Thymus (tissue), 14 donors: ENCODE measurements at places on chromosomes 13 and 19.

DNA sequence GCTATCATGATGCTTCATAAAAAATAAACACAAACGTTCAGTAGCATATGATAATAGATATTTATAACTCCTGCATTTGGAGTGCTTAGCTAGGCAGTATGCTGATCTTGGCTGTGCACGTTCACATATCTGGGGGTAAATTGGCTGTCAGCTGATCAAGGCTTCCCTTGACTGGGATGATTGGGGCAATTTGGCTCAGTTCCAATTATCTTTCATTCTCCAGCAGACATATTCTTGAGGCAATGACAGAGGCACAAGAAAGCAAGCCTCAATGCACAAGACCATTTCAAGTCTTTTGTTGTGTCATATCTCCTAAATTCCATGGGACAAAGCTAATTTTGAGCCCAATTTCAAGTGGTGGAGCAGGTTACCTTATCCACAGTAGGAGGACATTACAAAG is 142.0 kb downstream of the DLEU7 start:
- no peak for DNase-seq

- DNase-seq: no peak
Observed at GRCh38 chr13:31090096-31090495, 71.6 kb downstream of the HSPH1 start.

GRCh38 chr19:31339411-31339810 is 9.8 kb downstream of the TSHZ3 start:
- no peak for DNase-seq

- peak; percentile 60 for DNase-seq
Observed at GRCh38 chr13:79522583-79522982, 41.6 kb downstream of the NDFIP2 start.

DNA sequence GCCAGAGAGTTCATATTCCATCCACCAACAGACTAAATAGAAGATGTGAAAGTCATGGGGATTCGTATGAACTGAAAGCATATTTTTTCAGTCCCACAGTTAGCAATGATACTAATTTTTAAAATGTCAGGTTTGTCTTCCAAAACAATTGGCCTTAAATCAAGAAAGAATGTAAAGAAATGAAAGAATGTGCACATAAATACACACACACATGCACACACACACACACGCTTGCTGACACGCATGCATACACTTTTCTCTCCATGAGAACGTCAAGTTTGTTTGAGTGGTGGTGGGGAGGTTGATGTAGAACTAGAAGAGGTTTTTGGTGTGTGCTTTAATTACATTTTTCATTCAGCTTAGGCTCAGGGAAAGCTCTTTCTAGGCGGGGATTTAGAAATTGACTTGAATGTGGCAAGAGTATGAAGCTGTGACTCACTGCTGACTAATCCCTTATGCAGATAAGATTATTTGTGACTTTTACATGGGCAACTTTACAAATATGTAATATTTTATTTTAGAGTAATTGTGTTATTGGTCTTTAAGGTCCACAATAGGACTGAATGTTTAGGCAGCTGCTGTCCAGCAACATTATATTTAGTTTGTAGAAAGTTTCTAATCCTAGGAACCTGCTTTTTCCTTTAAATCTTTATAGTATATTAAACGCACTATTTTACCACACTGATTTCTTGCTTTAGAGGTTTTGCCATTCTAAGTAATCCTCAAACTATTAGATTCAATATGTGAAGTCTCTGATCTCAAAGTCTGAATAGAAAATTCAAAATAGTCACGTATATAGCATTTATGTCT is 18.8 kb downstream of the FLT1 start:
- no peak for DNase-seq
